NCI-H2227 treated with DMSO at 0.1 percent for 48 hours (cell line): ENCODE measurements at places on chromosomes 5 and 9.

DNA sequence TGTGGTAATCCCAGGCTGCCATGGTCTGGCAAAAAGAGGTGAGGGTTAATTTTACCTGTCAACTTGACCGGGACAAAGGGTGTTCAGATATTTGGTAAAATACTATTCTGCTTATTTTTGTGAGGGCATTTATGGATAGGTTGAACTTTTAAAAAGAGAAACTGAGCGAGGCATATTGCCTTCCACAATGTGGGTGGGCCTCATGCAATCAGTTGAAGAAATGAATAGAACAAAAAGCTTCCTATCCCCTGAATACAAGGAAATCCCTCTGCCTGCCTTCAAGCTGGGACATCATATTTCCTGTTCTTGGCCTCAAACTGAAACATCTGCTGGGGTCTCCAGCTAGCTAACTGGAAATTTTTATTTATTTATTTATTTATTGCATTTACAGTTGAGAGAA, 734.7 kb downstream of the IRX1 start:
- DNase-seq = no peak

- DNase-seq = no peak
Measured at GRCh38 chr5:100826133-100826532, 76.9 kb downstream of the ST8SIA4 start.

- no peak for DNase-seq
Measured at GRCh38 chr9:117826837-117827236, 122.6 kb downstream of the TLR4 start.

- no peak for DNase-seq
Measured at GRCh38 chr5:14063691-14064090, 79.5 kb upstream of the TRIO start.

DNA sequence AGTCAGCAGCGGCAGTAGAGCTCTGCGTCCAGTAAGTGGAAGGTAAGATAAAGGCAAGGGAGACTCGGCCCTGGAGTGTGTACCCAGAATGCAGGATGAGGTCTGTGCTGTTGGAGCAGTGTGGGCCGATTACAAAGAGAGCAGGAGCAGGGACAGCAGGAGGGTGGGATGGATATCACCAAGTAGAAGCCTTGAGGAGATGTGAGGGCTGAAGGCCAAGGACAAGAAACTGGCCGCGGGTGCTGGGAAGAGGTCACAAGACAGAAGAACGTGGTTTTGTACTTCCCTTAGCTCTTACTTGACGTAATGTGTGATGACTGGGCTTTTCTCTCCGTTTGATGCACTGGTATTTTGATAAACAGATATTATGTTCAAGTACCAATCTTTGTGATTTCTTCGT, 43.7 kb downstream of the OR2V1 start:
- no peak for DNase-seq

DNA sequence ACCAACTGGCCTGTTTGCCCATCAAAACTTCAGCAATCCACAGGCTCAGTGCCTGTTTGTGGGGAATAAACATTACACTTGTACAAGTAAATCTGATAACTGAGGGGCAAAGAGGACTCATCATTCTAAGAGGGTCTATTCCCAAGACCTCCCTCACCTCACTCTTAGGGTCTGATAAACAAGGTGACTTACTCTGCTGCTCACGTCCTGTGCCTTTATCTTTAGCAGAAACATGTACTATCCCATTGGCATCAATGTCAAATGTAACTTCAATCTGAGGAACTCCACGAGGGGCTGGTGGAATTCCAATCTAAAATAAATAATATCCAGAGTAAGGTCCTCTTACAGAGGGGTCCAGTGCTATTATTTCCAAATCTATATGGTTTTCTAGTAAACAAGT, 14.6 kb upstream of the ETF1 start:
- no peak for DNase-seq

GRCh38 chr5:164651546-164652275, 1146.3 kb downstream of the MAT2B start:
- no peak for DNase-seq

GRCh38 chr5:118533156-118533555, 455.2 kb downstream of the DTWD2 start:
- DNase-seq = no peak

DNA sequence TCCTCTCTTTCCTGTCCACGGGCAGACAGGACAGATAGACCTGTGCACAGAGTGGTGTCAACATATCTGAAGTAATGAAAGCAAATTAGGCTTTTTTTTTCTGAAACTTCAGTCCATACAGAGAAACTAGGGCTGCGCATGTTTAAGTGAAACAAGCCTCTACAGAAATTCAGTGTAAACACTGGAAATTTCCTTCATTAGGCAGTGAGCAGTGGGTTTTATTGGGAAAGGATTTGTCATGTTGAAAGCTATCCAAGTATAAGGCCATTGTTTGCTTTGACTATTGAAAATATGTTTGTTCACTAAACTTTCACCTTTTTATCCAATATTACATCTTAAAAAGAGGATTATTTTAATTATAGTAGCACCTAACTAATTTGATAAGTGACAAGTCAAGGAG, 161.2 kb downstream of the AOPEP start:
- no peak for DNase-seq
